Astrocyte of the spinal cord (primary cell): ENCODE measurements at places on chromosomes 7 and 10.

- no peak for DNase-seq
These were observed 65.8 kb upstream of the CFAP46 start for GRCh38 chr10:133008196-133008595.

DNA sequence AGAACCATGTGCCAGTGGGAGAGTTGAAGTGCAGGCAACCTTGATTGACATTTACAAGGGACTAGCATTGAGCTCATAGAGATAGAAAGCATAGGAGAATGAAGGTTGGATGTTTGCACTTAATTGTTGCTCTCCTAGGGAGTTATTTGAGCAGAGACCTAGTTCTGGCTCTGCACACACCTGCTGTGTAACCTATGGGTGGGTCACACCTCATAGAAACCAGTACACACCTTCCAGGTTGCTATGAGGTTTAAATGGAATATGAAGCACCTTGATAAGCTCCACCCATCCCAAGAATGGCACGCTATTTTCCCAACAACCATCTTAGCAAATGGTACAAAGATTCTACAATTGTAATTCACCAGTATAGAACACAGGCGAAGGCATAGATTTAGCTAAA is 86.2 kb upstream of the AOAH start:
- no peak for DNase-seq

DNA sequence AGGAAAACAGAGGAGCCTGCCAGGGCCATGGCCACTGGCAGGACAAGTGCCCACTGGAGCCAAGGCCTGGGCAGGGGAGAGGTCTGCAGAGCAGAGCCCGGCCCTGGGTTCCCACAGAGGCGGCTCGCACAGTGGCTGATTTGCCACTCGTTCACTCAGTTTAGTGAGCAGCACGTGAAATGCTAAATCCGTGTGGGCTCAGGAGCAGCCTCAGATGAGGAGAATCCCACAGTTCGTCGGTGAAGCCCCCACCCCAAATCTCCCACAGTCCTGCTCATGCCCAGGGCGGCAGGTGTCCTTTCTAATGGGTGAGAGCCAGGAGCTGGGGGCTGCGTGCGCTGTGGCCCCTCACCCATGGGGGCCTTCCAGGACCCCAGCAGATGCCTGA is 107.7 kb upstream of the FAM20C start:
- no peak for DNase-seq

DNA sequence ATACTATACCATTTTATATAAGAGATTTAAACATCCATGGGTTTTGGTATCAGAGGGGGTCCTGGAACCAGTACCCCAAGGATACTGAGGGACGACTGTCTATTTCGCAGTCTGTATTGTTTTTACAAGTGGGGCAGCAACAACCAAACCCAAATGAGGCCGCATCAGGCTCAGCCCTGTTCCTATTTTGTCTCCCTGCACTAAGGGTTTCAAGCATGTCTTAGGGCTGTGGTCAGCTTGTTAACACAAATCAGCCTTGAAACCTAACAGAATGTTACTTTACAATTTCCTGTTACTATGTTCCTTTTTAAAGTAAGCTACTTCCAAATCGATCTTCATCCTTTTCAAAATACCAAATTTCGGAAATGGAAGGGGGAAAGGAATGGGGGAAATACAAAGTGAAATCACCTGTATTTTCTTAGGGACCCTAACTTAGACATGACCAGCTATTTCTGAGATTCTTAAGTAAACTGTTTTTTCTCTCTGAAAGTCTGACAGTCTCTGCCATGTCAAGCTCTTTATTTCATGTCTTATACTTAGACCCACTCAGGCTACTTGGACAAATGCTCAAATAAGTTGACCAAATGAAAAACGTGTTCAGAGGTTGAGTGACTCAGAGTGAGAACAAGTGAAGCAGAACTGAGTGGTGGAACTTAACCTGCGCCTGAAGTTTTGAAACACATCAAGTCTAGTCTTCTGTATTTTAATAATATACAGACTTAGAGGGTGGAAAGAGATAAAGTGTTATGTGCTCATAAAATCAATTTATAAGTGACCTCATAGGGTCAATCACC is 75.8 kb downstream of the C1GALT1 start:
- DNase-seq = no peak

GRCh38 chr7:126993626-126994213 is 259.0 kb downstream of the GRM8 start:
- DNase-seq = no peak

DNA sequence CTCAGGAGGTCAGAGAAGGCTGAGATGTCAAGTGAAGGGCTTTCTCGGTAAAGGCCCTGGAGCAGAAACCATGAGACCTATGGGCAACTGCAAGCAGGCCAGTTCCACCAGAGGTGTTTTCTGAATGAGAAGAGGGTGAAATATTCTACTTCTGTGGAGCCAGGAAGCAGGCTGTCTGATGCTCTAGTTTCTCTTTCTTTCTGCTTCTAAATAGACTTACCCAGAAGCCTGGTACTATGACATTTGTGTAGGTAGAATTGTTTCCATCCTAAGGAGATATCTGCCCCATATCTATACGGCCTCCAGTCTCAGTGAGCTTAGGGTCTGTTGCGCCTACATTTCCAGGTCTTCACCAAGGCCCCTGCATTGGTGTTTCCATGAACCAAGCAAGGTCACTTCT is 73.4 kb upstream of the CC2D2B start:
- no peak for DNase-seq

- peak; percentile 82 for DNase-seq
These were observed 6.7 kb downstream of the SKAP2 start for GRCh38 chr7:26857506-26858240.

- no peak for DNase-seq
These were observed 18.5 kb upstream of the FAM133B start for GRCh38 chr7:92608380-92609322.

- DNase-seq = no peak
These were observed 27.7 kb upstream of the NMT2 start for GRCh38 chr10:15196021-15196834.

- DNase-seq = no peak
These were observed 175.2 kb upstream of the TNRC18 start for GRCh38 chr7:5598769-5599371.

- peak; percentile 51 for DNase-seq
These were observed 23.6 kb upstream of the VPS41 start for GRCh38 chr7:38932509-38933168.

DNA sequence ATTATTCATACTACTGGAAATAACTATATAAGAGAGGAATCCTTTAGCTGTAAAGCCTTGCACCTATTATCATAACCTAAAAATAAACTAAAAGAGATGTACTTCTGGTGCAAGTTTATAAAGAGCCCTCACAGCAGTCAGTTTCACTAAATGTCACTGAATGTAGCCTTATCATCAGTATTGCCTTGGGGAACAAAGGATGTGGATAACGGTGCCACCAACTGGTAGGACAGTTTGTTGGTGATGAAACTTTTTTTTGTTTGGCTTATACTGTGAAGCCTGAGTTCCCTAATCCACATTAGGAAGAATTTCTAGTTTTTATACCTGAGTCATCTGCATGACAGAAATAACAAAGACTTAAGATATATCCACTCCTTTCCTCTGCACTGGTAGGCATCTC is 117.9 kb upstream of the COL1A2 start:
- DNase-seq = peak; percentile 46

DNA sequence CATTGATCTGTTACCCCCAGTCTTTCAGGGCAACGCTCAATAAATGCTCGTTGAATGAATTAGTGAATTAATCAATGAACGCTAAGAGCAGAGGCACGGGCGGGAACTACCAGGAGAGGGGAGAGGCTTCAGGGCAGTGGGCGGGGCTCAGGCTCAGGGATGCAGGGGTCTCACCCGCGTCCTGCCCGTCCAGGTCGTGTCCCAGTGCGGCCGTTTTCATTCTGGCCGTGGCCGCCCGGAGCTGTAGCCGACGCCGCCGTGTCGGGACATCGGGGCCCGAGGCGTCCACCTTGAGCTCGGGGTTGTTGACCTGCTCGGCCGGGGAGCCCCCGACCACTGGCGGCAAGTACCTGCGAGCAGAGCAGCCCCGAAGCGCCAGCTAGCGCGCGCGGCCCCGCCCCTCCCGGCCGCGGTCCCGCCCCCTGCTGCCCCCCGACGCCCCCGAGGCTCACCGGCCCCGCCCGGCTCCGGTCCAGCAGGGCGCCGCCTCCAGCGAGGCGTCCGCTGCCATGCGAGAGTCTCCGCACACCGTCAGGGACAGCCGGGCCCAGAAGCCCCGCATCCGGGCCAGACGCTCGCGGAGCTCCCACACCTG is 2.8 kb upstream of the GAL3ST4 start:
- no peak for DNase-seq

DNA sequence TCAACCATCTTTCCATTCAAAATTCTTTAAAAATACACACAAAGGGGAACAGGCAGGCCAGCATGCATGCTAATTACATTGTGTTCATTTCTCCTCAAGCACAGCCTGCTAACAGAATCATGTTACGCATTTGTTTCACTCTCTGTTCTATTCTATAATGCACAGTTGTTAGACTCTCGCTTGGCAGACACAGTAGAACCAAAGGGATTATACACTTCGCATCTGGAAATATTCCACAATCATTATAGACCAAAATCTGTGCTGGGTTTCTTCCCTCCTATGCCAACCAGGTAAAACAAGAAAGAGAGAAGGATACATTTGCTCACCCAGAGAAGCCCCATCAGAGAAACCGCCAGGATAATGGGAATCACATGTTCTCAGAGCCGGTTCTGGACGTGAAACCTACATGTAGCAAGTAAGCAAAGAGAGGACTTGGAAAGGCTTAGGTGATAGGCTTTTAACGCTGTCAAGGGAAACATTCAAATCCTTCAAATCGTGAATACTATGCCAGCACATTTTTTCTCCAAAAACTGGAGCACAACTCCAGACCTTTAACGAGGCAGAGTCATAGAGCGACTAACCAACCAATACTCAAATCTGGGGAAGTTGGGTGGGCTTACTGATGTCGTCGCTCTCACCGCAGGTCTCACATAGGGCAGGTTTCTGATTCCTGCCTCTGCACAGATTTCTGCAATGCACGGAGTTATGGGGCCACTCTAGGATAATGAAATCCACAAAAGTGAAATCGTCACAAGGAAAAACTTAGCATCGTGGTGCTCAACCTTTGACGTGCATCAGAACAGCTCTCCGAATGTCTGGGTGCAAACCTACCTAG is 380.5 kb upstream of the AUTS2 start:
- DNase-seq = no peak

GRCh38 chr10:48551861-48552591 is 52.8 kb downstream of the ARHGAP22 start:
- peak; percentile 56 for DNase-seq

DNA sequence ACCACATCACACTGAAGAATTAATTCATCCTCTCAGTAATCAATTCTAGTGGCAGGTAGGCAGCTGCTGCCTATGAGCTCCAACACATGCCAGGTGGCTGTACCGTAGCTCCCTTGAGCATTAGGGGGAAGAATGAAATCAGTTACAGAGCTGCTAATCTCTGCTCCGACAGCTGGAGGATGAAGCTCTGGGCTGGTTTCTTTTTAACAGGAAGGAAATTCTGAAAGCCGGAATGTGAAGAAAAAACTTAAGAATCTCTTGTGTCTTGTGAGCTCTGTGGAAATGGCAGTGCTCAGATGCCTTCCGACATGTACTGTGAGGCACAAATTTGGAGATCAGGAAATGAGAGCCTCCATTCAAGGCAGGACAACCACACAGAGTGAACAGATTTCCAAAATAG is 2.8 kb upstream of the AHCYL2 start:
- DNase-seq = no peak

DNA sequence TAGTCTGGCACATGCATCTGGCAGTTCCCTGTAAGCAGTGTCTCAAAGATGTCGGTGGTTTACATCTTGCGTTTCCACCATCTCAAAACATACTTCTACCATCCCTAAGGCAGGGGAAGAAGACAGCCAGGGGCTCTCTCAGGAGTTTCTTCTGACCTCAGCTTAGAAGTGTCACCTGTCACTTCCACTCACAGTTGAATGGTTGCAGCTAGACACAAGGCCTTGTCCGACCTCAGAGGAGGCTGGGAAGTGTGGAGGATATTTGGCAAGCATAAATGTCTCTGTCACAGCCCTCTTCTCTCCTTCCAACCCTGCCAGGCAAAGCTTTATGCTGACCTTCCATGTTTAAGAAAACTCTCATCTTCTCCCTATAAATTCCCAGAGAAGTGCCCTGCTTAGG is 193.3 kb downstream of the HERPUD2 start:
- DNase-seq = no peak

GRCh38 chr10:82922046-82922445 is 1047.1 kb downstream of the NRG3 start:
- no peak for DNase-seq

GRCh38 chr10:51403521-51403920 is 295.9 kb downstream of the CSTF2T start:
- DNase-seq = no peak

GRCh38 chr7:103685646-103686045 is 239.6 kb upstream of the SLC26A5 start:
- no peak for DNase-seq

DNA sequence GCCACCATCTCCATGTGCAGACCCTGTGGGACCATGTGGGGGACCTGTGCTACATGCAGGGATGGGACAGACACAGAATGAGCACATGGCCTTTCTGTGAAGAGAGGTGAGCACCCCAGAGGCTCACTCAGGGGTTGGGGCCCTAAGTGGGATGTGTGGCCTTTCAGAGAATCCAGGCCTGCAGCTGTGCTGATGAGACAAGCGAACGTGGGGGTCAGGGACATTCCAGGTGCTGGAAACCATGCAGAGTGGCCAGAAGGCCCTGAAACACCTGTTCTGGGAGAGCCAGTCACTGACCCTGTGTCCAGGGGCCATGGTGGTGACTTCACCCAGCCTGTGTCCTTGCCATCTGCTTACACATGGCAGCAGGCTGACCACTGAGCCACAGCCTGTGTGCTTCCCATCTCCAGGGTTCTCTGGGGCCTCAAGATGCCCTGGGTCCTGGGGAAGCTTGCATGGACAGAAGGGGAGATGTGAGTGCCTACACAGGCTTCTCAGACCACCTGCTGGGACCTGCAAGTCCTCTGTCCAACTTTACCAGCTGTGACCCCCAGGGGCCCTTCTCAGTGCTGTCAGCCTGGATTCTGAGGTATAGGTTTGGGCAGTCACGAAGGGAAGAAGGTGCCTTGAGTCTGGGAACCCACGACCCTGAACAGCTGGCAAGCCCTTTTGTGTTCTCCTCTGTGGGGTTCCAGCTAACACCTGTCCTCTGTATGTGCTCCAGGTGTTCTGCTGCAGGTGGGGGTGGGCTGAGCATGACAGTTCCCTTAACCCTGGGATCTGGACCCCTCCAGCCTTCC is 17.6 kb downstream of the RAMP3 start:
- DNase-seq = no peak

GRCh38 chr7:139084709-139085108 is 24.8 kb downstream of the ZC3HAV1 start:
- no peak for DNase-seq

GRCh38 chr10:49518982-49519578 is 19.8 kb downstream of the ERCC6 start:
- peak; percentile 52 for DNase-seq

- DNase-seq = peak; percentile 85
These were observed 56.6 kb downstream of the PARD3 start for GRCh38 chr10:34758447-34758996.

- DNase-seq = no peak
These were observed 80.9 kb upstream of the VWC2 start for GRCh38 chr7:49692516-49692915.
